K562 (cell line): ENCODE measurements at places on chromosomes 11 and 22. TPM values are rescaled to one million over a fixed set of nuclear protein-coding genes. Genes with fewer than 3 reads are reported as not detected.

DNA sequence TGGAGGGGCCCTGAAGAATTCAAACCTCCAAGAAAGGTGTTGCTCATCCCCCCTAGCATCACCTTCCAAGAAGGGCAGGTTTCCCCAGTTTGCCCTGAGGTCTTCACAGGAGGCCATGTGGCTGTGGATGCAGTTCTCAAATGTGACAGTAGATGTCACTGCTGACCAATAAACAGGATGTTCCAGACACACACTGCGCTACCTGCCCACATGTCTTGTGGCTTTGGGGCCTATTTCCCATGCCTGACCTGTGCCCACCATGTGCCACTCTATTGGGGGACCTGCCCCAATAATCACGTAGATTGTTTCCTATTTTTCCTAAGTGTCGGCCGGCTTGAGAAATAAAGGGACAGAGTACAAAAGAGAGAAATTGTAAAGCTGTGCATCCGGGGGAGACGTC, 4.5 kb downstream of the GSTT2 start:
- H3K4me3 ChIP-seq, result no peak overlapping the region
- H3K27ac ChIP-seq, result no peak overlapping the region
- H3K4me1 ChIP-seq, result no peaks in the 10 kb centered on the region

The RAB3IL1 gene
- total RNA-seq, result 42.6 and 46.2 TPM in 2 replicates

The KCNJ1 gene
- total RNA-seq, result not detected in 2 replicates

DNA sequence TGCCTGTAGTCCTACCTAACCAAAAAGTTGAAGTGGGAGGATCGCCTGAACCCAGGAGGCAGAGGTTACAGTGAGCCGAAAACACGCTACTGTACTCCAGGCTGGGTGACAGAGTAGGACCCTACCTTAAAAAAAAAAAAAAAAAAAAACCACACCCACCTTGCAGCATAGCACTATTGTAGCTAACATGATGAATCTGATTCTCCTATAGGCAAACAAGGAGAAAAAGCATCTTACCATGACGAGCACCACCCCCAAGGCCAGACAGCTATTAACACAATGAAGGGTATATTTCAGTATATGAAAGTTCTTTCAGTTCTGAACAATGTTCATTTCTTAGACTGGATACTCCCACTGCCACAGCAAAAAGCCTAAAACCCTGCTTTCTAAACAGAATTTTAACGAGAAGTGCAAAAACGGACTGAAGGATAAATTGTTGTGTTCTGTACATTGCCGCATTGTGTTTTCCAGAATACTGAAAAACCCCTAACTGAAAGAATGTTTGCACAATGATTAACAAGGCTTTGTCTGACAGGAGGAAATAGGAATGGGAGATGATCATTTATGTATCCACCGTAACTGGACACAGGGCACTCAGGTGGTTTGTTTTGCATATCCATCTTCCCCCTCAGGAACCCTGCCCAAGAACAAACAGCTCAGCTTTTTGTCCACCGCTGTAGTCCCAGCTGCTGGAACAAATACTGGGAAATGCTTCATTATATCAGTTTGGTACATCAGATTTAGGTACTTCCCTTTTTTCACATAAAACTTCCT, 8.9 kb downstream of the PISD start:
- peaks cover 13% of the 10 kb centered on the region; the same call in 2 of the 3 replicates for H3K4me1 ChIP-seq
- no peak for DNase-seq
- no peak overlapping the region for H3K4me3 ChIP-seq
- no peak overlapping the region for H3K27ac ChIP-seq
- peaks cover 5% of the 10 kb centered on the region; the same call in 1 of the 3 replicates for H3K36me3 ChIP-seq

The OR2AG1 gene
- total RNA-seq, result not detected in 2 replicates

DNA sequence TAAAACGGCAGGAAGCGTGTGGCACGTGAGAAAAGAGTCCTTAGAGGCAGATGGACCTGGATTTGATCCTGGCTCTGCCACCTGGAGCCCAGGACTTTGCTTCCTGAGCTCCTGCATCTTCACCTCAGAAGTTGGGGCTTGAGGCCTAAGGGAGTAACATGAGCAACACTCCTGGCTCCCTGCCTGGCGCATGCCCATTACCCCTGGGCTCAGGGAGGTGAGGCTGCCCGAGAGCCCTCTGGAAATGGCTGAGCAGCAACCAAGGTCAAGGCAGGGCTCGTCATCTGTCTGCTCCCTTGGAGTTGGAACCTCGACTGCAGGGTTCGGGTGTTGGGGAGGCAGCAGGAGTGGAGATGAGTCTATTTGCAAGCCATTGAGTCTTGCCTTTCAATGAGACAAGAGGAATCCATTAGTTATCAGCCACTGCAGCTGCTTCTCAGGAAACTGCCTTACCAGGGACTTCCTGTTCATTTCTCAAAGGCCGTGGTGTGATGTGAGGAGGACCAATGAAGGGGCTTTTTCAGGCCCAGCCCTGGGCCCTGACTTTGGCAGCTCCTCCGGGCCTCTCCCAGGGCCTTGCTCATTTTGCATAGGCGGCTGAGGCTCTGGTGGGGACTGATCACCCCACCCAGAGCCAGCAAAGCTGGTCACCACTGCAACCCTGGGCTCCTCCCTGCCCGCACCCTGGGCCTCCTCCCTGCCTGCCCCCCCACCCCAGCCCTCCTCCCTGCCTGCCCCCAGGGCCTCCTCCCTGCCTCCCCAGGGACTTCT, 6.4 kb downstream of the FADS2 start:
- 0 out of 2 replicates have a peak overlapping the region, but pooled peaks have one; percentile 4 for H3K4me3 ChIP-seq
- peaks cover 51% of the 10 kb centered on the region for H3K4me1 ChIP-seq
- DNase-seq, result peak; percentile 94
- H3K27ac ChIP-seq, result peak overlapping the region; percentile 100
- no peaks in the 10 kb centered on the region for H3K27me3 ChIP-seq

The OLFML1 gene
- not detected in 2 replicates for total RNA-seq

The SLC5A1 gene
- not detected in 2 replicates for total RNA-seq

The DDX10 gene
- total RNA-seq, result 64.6 and 66.6 TPM in 2 replicates

- H3K4me1 ChIP-seq, result peaks cover 19% of the 10 kb centered on the region
- no peak overlapping the region for H3K4me3 ChIP-seq
- peaks cover 73% of the 10 kb centered on the region; the same call in 2 of the 3 replicates for H3K36me3 ChIP-seq
- no peak for DNase-seq
- peak overlapping the region; percentile 65 for H3K27ac ChIP-seq
Measured at GRCh38 chr22:37230673-37231405, 13.2 kb downstream of the RAC2 start.

GRCh38 chr22:43867839-43868635, 5.7 kb upstream of the SULT4A1 start:
- no peaks in the 10 kb centered on the region for H3K36me3 ChIP-seq
- H3K27me3 ChIP-seq, result no peaks in the 10 kb centered on the region
- no peaks in the 10 kb centered on the region for H3K4me1 ChIP-seq
- peak; percentile 64 for DNase-seq
- no peak overlapping the region for H3K27ac ChIP-seq

- H3K27me3 ChIP-seq, result no peaks in the 10 kb centered on the region
- H3K27ac ChIP-seq, result no peak overlapping the region
- DNase-seq, result no peak
- H3K4me3 ChIP-seq, result no peak overlapping the region
Measured at GRCh38 chr22:39894554-39895092, 1.1 kb upstream of the ENTHD1 start.

DNA sequence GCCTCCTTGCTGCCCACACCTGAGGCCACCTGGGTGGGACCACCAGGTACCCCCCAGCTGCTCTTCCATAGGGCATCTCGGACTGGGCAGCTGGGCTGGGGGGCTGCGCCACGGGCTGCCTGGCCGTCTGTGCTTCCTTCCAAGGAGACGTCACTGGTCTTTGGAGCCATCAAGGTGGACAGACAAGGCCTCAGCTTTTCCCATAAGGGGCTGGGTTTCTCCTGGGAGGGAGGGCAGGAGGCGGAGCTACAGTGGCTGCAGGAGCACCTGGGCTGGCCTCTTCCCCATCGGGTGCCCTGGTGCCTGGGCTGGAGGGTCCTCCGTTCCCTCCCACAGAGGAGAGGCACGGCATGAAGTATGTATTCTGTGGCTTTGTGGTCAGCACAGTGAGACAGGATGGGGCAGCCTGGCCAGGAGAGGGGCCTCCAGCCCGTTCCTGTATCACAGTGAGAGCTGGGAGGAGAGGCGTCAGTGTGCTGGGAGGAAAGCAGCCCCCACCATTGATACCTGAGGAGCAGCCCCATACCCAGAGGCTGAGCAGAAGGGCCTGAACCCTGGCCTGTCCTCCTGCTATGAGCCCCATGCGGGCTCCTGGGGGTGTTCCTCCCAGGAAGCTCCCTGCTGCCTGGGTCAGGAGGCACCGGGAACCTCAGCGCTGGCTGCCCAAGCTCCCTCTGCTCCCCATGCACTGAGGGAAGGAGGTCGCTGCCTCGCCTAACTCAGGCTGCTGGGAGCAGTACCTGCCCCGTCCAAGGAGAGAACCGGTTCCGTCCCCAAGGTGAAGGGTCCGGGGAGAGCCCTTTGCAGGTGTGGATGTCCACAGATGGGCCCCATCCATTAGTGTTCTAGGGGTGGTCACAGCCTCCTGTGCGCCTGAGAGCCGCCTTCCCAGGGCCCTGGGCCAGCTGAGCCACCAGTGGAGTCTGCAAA, 1075.0 kb downstream of the BRD1 start:
- H3K36me3 ChIP-seq, result no peaks in the 10 kb centered on the region
- H3K4me1 ChIP-seq, result no peaks in the 10 kb centered on the region
- H3K27ac ChIP-seq, result no peak overlapping the region
- DNase-seq, result no peak
- peaks cover 21% of the 10 kb centered on the region for H3K27me3 ChIP-seq
- H3K4me3 ChIP-seq, result no peak overlapping the region

GRCh38 chr11:110159476-110159875, 66.3 kb downstream of the ZC3H12C start:
- H3K27ac ChIP-seq, result no peak overlapping the region
- H3K36me3 ChIP-seq, result peaks cover 9% of the 10 kb centered on the region; the same call in 2 of the 3 replicates
- H3K4me1 ChIP-seq, result no peaks in the 10 kb centered on the region
- no peaks in the 10 kb centered on the region for H3K27me3 ChIP-seq

DNA sequence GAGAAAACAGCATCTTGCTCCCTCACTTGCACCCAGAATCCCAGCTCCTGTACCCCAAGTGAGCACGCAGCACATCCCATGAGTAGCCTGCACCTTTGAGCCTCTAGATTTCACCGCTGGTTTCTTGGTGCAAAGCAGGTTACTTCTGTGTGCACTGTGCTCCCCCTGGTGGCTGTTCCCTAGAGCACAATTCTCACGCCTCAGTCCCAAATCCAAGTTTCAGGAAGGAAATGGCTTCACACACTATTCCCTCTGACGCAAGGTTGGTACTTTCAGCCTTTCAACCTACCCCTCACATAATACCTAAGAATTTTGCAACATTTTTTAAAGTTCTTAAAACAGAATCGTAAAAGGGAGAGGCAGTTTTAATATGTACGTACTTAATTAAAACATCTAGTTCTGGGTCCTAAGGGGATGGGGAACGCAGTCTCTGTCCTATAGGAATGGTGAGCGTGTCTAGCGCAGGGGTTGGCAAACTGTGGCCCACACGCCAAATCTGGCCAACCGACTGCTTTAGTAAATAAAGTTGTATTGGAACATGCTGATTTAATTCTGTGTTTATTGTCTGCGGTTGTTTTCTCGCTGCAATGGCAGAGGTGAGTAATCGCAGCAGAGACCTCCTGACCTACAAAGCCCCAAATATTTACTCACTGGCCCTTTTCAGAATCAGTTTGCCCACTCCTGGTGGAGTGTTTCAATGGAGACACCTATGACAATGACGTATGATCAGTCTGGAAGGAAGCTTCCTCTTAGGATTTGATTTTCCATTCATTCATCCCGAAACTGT, 27.5 kb downstream of the DHCR7 start:
- no peak overlapping the region for H3K27ac ChIP-seq
- no peak overlapping the region for H3K4me3 ChIP-seq
- no peaks in the 10 kb centered on the region for H3K36me3 ChIP-seq
- no peaks in the 10 kb centered on the region for H3K4me1 ChIP-seq
- H3K27me3 ChIP-seq, result peaks cover 44% of the 10 kb centered on the region

The KCNA4 gene
- not detected in 2 replicates for total RNA-seq

The PGAP2 gene
- total RNA-seq, result 35.2 and 38.0 TPM in 2 replicates

The PGA5 gene
- total RNA-seq, result not detected in 2 replicates

DNA sequence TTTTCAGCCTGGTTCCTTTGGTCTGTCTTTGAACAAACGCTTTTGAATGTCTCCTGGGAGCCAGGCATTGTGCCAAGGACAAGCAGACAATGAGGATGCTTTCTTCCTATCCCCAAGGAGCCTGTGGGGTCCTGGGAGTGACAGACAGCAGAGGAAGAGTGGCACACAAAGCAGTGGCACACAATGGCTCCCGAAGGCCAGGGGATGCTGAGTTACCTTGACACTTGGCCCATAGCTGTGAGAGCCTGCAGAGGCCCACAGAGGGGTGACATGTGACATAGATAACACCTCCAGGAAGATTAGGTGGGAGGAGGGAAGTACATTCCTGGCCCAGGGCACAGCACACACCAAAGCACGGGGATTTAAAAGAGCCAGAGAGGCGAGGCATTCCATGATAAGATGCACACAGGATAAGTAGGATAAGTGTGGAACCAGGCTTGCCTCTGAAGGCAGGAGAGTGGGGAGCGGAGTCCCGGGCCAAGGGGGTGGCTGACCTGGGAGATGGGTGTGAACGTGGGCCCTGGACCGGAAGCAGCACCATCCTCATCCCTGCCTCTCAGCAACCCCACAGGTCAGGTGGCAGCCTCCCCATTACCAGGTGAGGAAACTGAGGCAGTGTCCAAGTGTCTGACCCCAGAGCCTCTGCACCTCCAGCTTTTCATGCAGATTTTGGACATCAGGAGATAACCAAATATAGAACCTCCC, 6.3 kb downstream of the UPB1 start:
- H3K27ac ChIP-seq, result no peak overlapping the region
- no peak for DNase-seq
- H3K36me3 ChIP-seq, result no peaks in the 10 kb centered on the region
- peaks cover 28% of the 10 kb centered on the region for H3K27me3 ChIP-seq
- H3K4me3 ChIP-seq, result no peak overlapping the region

- peaks cover 19% of the 10 kb centered on the region for H3K27me3 ChIP-seq
- no peak overlapping the region for H3K4me3 ChIP-seq
- H3K27ac ChIP-seq, result no peak overlapping the region
- no peaks in the 10 kb centered on the region for H3K36me3 ChIP-seq
Measured at GRCh38 chr11:128946648-128947047, 4.0 kb upstream of the TP53AIP1 start.

GRCh38 chr11:65340226-65340625, 6.6 kb downstream of the DPF2 start:
- H3K4me3 ChIP-seq, result no peak overlapping the region
- peaks cover 75% of the 10 kb centered on the region for H3K36me3 ChIP-seq
- peaks cover 11% of the 10 kb centered on the region for H3K4me1 ChIP-seq
- H3K27ac ChIP-seq, result no peak overlapping the region

GRCh38 chr22:43099095-43099494, 9.9 kb upstream of the TTLL1 start:
- H3K27me3 ChIP-seq, result no peaks in the 10 kb centered on the region
- no peak overlapping the region for H3K4me3 ChIP-seq
- H3K27ac ChIP-seq, result no peak overlapping the region

GRCh38 chr11:62438641-62439040, 19.8 kb downstream of the SCGB1A1 start:
- no peak overlapping the region for H3K27ac ChIP-seq
- H3K36me3 ChIP-seq, result no peaks in the 10 kb centered on the region
- peaks cover 12% of the 10 kb centered on the region; the same call in 2 of the 3 replicates for H3K4me1 ChIP-seq

DNA sequence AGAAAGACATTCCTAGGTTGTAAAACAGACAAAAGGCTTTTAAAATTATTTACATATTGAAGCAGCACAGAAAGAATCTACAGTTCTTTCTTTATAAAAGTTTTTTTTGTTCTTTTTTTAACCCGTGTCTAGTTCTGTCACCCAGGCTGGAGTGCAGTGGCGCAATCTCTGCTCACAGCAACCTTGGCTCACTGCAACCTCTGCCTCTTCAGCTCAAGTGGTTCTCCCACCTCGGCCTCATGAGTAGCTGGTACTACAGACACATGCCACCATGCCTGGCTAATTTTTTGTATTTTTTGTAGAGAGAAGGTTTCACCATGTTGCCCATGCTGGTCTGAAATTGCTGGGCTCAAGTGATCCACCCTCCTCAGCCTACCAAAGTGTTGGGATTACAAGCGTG, 3.8 kb upstream of the INCENP start:
- H3K36me3 ChIP-seq, result 0 out of 3 replicates have a peak, but pooled peaks cover 2% of the 10 kb centered on the region
- DNase-seq, result no peak
- H3K4me3 ChIP-seq, result no peak overlapping the region
- peaks cover 5% of the 10 kb centered on the region; the same call in 1 of the 2 replicates for H3K4me1 ChIP-seq
- no peaks in the 10 kb centered on the region for H3K27me3 ChIP-seq
